ENCODE measurements at places on chromosomes 4 and X.

GRCh38 chr4:121457278-121457875 is 76.6 kb upstream of the QRFPR start:
- no peak for DNase-seq

DNA sequence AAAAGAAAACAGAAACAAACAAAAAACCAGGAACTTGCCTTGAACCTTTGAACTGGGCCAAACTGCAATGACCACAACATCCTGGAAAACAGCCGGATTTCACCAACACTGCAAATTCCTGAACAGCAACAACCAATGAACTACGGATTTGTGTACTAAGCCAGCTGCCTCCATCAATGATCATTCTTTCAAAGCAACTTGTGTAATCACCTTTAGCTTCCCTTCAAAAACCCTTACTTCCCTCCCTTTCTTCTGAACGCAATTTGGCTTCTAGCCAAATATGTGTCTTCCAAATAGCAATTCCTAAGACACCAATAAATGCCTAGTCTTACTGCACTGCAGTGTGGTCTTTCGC is 98.5 kb upstream of the FAM47C start:
- DNase-seq, result no peak

GRCh38 chrX:3712870-3713224 is 602 bp downstream of the PRKX start:
- no peak for DNase-seq

DNA sequence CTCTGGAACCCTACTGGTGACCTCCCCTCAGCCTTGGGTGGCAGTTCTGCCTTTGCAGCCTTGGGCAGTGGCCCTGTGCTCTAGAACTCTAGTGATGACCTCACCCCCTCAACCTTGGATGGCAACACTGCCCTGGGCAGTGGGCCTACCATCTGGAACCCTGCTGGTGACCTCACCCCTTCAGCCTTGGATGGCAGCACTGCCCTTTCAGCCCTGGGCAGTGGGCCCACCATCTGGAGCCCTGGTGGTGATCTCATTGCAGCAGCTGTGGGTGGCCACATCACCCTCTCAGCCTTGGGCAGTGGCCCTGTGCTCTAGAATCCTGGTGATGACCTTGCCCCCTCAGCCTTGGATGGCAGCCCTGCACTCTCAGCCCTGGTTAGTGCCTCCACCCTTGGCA is 129.3 kb downstream of the RBMX2 start:
- DNase-seq, result no peak

DNA sequence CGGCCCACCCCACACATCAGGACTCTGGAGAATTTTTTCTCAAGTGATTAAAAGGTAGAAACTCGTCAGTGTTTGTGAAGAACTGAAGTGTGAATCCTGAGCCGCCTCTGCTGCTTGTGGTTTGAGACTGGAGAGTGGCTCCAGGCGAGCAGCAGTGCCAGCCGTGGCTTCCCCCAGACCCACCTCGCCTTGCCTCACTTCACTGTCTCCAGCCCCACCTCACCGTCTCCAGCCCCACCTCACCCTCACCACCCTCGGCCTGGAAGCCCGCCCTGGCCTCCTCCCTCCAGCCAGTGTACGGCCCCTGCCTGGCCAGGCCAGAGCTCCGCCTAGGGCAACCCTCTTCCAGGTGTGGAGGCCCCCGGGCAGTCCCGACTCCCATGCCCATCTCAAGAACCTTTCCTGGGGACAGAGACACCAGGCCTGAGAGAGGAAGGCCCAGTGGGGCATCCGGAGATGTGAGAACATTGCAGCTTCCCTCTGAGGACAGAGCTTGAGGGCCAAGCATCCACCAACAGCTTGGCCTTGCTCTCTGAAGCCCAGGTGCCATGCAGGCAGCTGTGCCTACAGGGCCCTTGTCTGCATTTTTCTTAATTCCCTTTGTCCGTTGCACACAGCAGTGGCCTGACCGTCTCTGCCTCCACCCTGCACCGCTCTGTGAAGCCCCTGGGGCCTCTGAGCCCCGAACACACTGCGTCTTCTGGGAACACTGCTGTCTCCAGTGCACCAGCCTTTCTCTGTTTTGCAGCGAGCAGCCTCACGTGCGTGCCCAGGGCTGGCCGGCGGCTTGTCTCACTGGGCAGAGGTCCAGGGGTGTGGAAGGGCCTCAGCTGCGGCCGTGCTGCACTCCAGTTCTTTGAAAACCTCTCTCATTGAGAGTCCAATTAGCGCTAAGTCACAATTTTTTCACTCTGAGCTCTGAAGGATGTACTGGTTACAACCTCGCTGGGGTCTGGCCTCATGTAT is 13.8 kb downstream of the SH3BP2 start:
- DNase-seq, result no peak

GRCh38 chr4:145034727-145035211 is 63.2 kb downstream of the ANAPC10 start:
- DNase-seq, result no peak

- no peak for DNase-seq
Measured at GRCh38 chr4:97759785-97760184, 383.5 kb downstream of the STPG2 start.

DNA sequence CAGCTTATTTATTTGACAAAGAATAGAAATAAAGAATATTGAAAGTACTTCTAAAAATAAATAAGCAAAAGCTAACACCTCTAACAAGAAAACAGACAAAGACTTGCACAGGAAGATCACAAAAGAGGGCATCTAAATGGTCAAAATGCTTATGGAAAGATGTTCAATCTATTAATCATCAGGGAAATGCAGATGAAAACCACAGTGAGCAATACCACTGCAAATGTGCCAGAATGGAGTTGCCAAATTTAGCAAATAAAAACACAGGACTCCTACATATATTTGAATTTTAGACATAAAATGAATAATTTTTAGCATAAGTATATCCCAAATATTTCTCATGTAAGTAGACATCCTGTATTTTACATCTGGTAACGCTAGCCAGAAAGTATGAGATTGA is 56.1 kb upstream of the HPGD start:
- no peak for DNase-seq

- DNase-seq, result no peak
Measured at GRCh38 chr4:154029171-154029570, 240.3 kb upstream of the SFRP2 start.

DNA sequence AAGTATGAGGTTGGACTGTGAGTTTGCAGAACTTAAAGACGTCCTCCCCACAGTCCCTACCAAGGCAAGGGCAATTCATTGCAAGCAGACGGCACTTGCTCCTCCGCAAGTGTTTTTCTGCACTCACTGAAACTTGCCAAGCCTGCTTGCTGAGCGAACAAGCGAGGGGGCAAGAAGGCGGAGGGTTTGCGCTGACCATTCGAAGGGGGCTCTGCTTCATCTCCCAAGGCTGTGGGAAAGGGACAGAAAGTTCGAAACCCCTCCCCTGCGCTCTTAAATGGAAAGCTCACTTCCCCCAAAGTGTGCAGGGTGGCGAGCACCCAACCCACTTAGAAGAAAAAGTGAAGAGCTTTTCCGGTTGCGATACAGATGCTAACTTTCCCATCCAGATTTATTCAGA is 1.4 kb downstream of the MID1 start:
- no peak for DNase-seq
